ENCODE measurements at places on chromosomes 16 and 17.

DNA sequence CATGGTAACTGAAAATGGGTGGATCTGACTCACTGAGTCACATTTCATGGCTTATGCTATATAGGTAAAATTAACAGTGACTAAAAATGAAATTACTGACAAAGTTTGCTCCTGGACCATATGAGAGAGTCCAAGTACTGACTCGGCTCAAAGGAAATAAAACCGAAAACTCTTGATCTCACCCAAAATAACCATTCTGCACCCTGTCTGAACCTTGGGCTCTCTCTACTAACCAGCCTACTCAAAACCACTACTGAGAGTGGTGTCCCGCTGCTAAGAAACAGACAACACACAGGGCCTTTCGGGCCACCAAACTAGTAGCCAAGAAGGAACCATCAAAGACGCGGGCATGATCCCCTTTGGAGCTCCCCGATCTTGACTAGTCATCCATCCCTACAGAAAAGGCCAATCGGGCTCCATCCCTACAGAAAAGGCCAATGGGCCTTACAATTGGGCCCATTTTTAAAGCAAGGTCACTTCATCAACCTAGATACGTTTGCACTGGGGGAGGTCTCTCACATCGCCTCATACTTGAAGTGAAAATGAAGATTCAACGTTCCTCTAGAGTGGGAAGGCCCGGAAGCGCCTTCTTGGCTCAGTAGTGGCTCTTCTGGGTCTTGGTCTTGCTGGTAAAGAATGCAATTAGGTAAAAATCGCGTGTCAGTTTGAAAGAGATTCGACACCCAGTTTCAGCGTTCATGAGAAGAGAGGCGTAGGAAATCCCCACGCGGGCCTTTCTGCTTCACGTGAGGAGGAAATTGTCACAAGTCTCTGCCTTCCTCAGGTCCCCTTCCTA is 720 bp upstream of the ZPBP2 start:
- DNase-seq: no peak

GRCh38 chr16:79047337-79047736 is 553.2 kb downstream of the MAF start:
- peak; percentile 21 for DNase-seq

- DNase-seq: no peak
Measured at GRCh38 chr16:46618516-46618915, 2.7 kb downstream of the SHCBP1 start.

- no peak for DNase-seq
Measured at GRCh38 chr16:22203091-22203490, 3.0 kb upstream of the EEF2K start.
